ENCODE measurements at places on chromosomes 7 and 10. TPM values are rescaled to one million over a fixed set of nuclear protein-coding genes. Genes with fewer than 3 reads are reported as not detected.

Gene PPIA
- 5,124 TPM for total RNA-seq

Gene RAPGEF5
- total RNA-seq = 0.18 TPM

Gene TACC2
- total RNA-seq = 91.1 TPM

Gene TMEM178B
- total RNA-seq = 1.2 TPM

Gene ARMC3
- 0.65 TPM for total RNA-seq

Gene TRDMT1
- 2.8 TPM for total RNA-seq

Gene GPR26
- total RNA-seq = not detected

Gene PON1
- 0.28 TPM for total RNA-seq

Gene PRLHR
- not detected for total RNA-seq

Gene ERLIN1
- 59.8 TPM for total RNA-seq

Gene NME8
- total RNA-seq = not detected

Gene FAM25A
- not detected for total RNA-seq

Gene IGF2BP3
- 25.1 TPM for total RNA-seq

Gene OPTN
- 53.4 TPM for total RNA-seq

Gene DDX56
- 124 TPM for total RNA-seq

Gene HSPA12A
- total RNA-seq = 14.2 TPM
